ENCODE measurements at places on chromosomes 6 and 20.

DNA sequence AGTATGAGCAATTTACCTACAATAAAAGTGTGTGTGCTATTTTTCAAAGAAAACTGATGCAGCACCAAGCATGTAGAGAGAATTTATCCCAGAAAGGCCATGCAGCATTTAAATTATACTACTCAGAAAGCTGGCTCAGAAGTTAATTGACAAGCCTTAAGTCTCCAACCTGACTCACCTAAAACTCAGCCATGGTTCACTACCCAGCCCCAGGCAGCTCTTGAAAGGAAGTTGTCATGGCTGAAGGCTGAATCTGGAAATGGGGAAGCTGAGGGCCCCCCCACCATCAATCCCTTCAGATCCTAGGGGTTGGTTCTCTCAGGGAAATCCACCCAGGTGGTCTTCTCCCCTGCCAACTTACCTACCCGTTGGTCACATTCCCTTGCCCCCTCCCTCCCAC lies 19.7 kb downstream of the PPIL6 start:
- no peak overlapping the region for H3K27ac ChIP-seq
- no peak overlapping the region for H3K4me3 ChIP-seq
- no peaks in the 10 kb centered on the region for H3K27me3 ChIP-seq
- no peaks in the 10 kb centered on the region for H3K4me1 ChIP-seq
- DNase-seq = no peak
- H3K36me3 ChIP-seq = no peaks in the 10 kb centered on the region

GRCh38 chr20:36830791-36831691 lies 44.9 kb upstream of the TLDC2 start:
- peaks cover 16% of the 10 kb centered on the region for H3K4me1 ChIP-seq
- H3K4me3 ChIP-seq = no peak overlapping the region
- no peaks in the 10 kb centered on the region for H3K36me3 ChIP-seq
- H3K27ac ChIP-seq = no peak overlapping the region
- no peak for DNase-seq
- H3K27me3 ChIP-seq = no peaks in the 10 kb centered on the region

DNA sequence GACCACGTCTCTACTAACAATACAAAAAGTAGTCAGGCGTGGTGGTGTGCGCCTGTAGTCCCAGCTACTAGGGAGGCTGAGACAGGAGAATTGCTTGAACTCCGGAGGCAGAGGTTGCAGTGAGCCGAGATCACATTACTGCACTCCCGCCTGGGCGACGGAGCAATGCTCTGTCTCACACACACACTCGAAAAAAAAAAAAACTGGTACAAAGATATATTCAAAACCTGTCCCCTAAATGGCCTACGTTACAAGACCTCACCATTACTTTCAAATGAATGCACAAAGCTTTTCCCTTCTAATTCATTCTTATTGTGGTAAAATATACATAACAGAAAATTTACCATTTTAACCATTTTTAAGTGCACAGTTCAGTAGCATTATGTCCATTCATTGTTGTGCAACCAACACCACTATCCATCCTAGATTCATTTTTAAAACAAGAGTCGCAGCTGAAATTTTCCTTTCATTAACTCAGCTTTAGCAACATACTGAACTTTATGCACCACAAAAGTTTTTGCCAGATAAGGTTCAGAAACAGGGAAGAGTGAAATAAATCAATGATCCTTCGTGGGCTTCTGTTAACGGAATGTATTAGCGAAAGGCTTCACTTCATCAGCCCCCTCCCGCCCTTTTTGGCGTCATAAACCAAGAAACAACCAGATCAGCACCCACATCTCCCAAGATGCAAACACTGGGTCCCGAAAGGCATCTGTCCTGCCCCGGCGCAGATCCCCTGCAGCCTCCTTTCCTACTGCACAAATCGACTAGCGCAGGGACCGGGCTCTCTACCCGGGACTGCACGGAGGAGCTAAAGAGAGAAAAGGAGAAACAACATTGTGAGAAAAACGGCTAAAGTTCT lies 825 bp upstream of the FAM135A start:
- H3K4me3 ChIP-seq = peak overlapping the region; percentile 60
- H3K4me1 ChIP-seq = peaks cover 11% of the 10 kb centered on the region
- H3K27me3 ChIP-seq = peaks cover 3% of the 10 kb centered on the region
- peak overlapping the region; percentile 17 for H3K27ac ChIP-seq
- no peak for DNase-seq

DNA sequence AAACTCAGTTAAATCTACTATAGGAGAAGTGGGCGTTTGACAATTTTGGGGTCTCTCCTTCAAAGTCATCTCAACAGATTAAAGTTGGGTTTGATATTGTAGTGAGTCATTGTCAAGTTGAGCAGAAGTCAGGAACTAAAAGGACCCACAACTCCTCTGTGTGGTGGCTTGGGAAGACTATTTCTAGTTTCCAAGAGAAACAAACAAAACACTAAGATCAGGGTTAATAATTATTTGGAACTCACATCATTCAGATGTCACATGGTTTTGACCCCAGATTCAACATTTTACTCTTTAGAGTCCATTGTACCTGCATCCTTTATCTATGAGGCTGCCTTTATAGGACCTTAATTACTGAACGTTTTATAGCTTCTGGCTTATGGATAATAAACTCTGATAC lies 45.3 kb upstream of the TINAG start:
- no peaks in the 10 kb centered on the region for H3K36me3 ChIP-seq
- H3K27me3 ChIP-seq = no peaks in the 10 kb centered on the region
- H3K4me3 ChIP-seq = no peak overlapping the region
- no peak overlapping the region for H3K27ac ChIP-seq

GRCh38 chr6:127119102-127120022 lies 891 bp downstream of the RSPO3 start:
- no peak for DNase-seq
- H3K27ac ChIP-seq = no peak overlapping the region
- H3K27me3 ChIP-seq = peaks cover 34% of the 10 kb centered on the region
- H3K4me1 ChIP-seq = peaks cover 5% of the 10 kb centered on the region
- no peak overlapping the region for H3K4me3 ChIP-seq
- no peaks in the 10 kb centered on the region for H3K36me3 ChIP-seq

DNA sequence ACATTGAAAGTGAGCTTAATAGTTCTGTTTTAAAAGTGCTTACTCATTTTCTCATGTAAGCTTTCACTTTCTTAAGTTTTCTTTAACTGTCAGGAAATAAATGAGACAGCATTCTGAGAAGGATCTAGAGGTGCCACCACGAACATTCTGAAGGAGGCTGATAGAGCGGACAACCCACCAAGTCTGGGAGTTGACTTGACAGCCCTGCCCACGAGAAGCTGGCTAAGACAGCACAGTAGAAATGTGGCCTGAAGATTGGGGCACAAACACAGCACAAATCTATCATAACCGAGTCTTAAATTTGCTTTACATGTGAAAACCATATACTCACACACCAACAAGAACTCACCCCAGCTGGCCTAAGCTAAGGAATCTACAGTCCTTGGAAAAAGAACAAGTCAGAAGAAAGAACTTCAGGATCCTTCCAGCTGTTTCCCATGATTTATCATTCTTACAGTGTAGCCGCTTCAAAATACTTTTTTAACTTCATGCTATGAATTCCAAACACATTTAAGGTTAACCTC lies 144.2 kb upstream of the TNFAIP3 start:
- peaks cover 10% of the 10 kb centered on the region for H3K4me1 ChIP-seq
- DNase-seq = no peak
- no peak overlapping the region for H3K4me3 ChIP-seq
- peak overlapping the region; percentile 43 for H3K27ac ChIP-seq
- H3K36me3 ChIP-seq = no peaks in the 10 kb centered on the region

DNA sequence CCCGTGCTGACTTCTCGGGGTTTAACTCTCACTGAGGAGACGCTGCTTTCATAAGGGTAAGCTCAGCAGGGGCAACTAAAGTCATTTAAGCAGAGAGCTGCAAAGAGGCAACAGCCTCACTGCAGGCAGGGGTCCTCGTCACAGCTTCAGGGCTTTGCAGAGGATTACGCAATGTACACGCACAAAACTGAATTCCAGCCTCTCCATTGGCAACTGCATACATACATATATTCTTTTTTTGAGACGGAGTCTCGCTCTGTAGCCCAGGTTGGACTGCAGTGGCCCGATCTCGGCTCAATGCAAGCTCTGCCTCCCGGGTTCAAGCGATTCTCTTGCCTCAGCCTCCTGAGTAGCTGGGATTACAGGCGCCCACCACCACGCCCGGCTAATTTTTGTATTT lies 2.4 kb downstream of the GMEB2 start:
- peaks cover 27% of the 10 kb centered on the region for H3K4me1 ChIP-seq
- H3K27ac ChIP-seq = no peak overlapping the region
- H3K36me3 ChIP-seq = no peaks in the 10 kb centered on the region
- H3K27me3 ChIP-seq = no peaks in the 10 kb centered on the region
- peak; percentile 45 for DNase-seq

DNA sequence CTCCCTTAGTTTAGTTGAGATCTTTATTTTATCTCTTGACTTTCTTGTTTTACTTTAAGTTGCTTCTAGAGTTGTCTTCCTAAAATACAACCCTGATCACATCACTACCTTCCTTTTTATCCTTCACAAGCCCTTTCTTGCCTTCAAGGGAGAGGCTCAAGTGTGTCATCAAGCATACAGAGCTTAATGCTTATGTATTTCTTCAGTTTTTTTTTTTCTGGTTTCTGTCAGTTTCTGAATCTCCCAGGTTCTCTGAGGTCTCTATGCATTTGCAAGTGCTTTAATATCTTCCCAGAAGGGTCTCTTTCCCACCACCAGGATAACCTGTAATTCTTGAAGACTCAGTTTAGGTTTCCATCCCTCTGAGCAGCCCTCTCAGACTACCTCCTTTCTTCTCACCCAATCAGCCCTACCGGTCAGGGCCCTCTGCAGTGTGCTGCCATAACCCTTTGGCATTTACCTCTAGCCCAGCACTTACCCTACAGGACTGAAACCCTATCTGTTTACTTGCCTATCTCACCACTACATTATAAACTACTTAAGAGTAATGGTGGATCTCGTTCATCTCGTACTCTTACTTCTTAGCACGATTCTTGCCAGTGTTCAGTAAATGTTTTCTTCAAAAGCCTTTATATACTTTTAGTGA lies 36.9 kb downstream of the EYA4 start:
- H3K4me1 ChIP-seq = no peaks in the 10 kb centered on the region
- no peak overlapping the region for H3K27ac ChIP-seq
- no peak for DNase-seq
- H3K27me3 ChIP-seq = no peaks in the 10 kb centered on the region
- no peak overlapping the region for H3K4me3 ChIP-seq

GRCh38 chr20:5973172-5973571 lies 22.7 kb downstream of the MCM8 start:
- peaks cover 12% of the 10 kb centered on the region for H3K36me3 ChIP-seq
- no peaks in the 10 kb centered on the region for H3K4me1 ChIP-seq
- H3K27me3 ChIP-seq = no peaks in the 10 kb centered on the region

GRCh38 chr20:57265336-57265996 lies 975 bp downstream of the BMP7 start:
- no peak for DNase-seq
- H3K4me1 ChIP-seq = no peaks in the 10 kb centered on the region
- peaks cover 11% of the 10 kb centered on the region for H3K27me3 ChIP-seq
- H3K4me3 ChIP-seq = no peak overlapping the region
- H3K27ac ChIP-seq = no peak overlapping the region

DNA sequence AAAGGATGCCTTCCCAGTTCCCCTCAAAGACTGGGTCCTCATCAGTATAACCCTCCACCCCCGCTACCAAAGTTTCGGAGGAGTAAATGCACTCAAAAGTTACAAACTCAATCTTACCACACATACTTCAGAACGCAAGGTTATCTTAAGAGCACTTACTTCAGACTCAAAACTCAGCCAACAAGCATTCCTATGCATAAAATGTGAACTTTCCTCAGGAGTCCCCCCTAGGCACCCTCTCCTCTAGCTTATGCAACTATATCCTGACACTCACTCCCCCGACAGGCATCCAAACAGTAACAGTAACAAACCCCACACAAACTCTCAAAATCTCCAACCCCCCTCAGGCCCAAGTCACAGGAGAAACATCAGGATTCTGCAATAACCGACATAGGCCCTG lies 11.1 kb upstream of the ADTRP start:
- no peak overlapping the region for H3K4me3 ChIP-seq
- no peaks in the 10 kb centered on the region for H3K36me3 ChIP-seq
- no peak overlapping the region for H3K27ac ChIP-seq
- DNase-seq = no peak
- H3K4me1 ChIP-seq = no peaks in the 10 kb centered on the region

DNA sequence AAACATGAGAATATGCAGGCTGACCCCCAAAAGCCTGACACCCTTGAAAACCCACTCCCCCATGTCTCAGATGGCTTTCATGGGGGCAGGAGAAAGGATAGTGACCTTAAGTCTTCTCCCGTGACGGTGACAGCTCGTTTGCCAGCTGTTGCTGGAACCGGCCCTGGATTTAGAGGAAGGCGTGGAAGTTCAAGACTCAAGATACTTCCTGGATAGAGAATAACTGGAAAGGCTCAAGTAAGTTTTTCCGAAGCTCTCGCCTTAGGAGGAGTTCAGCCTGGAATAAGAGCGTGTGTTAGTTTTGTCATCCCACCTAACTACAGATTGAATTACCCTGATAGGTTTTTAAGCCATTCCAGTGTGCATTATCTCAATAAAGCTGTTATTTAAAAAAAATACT lies 11.6 kb upstream of the MTG2 start:
- H3K27me3 ChIP-seq = no peaks in the 10 kb centered on the region
- no peak overlapping the region for H3K27ac ChIP-seq
- DNase-seq = no peak
- no peaks in the 10 kb centered on the region for H3K4me1 ChIP-seq
- peaks cover 5% of the 10 kb centered on the region for H3K36me3 ChIP-seq
- H3K4me3 ChIP-seq = no peak overlapping the region

DNA sequence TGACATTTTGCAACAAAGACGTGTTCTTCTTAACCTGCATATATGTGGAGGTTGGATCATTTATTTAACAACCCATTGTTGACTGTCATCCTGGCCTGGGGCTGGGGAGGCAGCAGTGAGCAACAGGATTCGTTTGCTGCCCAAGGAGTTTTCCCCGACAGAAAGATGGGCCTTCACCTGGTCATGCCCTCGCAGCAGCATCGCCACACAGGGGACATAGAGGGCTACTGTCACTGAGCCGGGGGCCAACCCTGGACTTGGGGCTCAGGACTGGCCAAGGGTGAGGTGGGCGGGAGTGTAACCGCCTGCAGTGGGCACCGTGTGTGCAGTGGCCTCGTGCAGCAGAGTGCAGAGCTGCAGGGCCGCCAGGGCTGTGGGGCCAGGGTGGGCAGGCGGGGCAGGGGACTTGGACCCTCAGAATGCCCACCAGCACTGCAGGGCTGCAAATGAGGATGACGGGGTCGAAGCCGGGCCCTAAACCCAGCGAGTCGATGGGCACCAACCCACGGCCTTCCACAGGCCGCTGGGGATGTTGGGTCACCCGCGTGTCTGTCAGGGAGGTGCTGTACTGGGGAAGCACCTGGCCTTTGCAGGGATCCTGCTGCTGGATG lies 11.8 kb downstream of the DUSP22 start:
- no peak overlapping the region for H3K27ac ChIP-seq
- no peaks in the 10 kb centered on the region for H3K27me3 ChIP-seq
- no peak overlapping the region for H3K4me3 ChIP-seq
- peaks cover 3% of the 10 kb centered on the region for H3K36me3 ChIP-seq
- peaks cover 7% of the 10 kb centered on the region for H3K4me1 ChIP-seq
